ENCODE measurements at places on chromosomes 5 and 9.

DNA sequence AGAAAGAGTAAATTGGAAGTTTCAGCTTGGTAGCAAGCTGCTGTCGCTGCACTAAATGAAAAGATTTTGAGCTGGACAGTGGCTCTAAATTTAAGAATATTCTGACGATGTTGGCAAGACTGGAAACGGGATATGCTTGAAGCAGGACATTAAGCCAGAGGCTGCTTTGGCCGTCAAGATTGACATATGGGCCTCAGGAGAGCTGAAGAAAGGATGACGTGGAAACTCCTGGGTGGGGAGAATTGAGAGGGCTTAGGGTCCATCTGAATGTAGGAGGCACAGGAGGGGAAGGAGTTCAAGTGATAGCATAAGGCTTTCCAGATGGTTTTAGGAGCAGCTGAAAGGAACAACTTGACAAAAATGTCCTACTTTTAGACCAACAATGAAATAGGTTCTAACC is 108.9 kb downstream of the PAPPA start:
- no peak for DNase-seq

DNA sequence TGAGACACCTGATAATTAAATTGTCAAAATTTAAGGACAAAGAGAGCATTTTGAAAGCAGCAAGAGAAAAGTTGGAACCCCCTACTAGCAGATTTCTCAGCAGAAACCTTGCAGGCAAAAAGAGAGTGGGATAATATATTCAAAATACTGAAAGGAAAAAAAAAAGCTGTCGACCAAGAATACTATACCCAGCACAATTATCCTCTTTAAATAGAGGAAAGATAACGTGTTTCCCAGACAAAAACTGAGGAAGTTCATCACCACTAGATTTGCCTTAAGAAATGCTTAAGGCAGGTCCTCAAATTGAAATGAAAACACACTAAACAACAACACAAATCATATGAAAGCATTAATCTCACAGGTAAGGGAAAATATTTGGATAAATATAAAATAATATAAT is 27.0 kb downstream of the HSD17B3 start:
- DNase-seq = no peak

GRCh38 chr5:146474065-146474464 is 26.9 kb downstream of the TCERG1 start:
- DNase-seq = no peak

DNA sequence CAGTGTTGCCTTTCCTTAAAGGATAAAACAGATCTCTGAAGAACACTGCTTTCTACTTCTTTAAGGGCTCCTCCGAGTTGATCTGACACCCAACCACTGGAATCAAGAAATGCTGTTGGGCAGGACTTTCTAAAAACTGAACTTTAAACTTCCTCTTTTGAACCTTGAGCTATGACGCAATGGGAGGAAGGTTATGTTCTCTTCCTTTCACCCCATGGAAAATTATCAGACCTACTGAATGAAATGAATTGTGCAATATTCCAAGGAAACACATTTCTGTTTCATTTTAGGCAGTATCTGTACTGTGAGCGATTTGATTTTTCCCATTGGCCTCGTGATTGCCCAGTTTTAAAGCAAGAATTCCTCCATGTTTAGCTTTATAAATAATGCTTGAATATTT is 206.0 kb upstream of the PRR16 start:
- DNase-seq = peak; percentile 6

DNA sequence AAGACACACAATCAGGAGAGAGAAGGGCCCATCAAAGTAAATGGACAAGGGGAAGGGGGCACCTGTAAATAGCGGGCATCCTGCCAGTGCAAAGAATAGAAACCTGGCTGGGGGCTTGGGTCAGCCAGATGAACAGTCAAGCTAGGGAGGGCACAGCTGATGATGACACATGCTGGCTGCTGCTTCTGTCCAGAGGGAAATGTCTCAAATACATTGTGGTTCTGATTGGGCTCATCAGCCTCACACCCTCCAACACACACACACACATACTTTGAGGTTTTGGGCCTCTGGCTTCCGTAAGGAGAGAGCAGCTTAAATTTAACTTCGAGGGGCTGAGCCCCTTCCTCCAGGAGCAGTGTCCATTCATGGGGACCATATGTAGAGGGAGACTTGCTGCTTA is 27.6 kb upstream of the SPATA31E1 start:
- no peak for DNase-seq

GRCh38 chr5:173056783-173057061 is 570 bp downstream of the CREBRF start:
- no peak for DNase-seq

GRCh38 chr5:306011-306805 is 15.3 kb upstream of the AHRR start:
- no peak for DNase-seq

- DNase-seq = no peak
Observed at GRCh38 chr9:125404733-125405132, 143.1 kb downstream of the GAPVD1 start.

GRCh38 chr9:136771907-136772415 is 7.6 kb upstream of the LCN15 start:
- no peak for DNase-seq

DNA sequence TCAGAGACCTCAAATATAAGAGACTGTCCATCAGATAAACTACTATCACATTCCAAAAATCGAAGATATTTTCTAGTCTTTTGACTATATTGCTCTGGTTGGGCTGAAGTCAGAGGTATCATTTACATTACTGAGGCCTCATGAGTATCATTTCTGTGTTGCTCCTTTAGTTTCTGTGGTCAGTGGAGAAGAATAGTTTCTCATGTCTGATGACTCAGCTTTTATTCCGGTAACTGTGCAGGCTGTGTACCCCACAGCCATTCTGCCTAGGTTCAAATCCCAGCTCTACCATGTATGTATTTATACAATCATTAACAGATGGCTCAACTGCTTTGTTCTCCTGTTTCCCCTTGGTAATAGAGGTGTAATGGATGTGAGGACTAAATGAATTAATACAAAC is 179.3 kb downstream of the ALDH1A1 start:
- DNase-seq = peak; percentile 30

- no peak for DNase-seq
Observed at GRCh38 chr9:109473329-109473728, 24.8 kb downstream of the PTPN3 start.

GRCh38 chr5:79229357-79230174 is 6.4 kb upstream of the JMY start:
- DNase-seq = peak; percentile 36

GRCh38 chr9:117305454-117305853 is 109.4 kb downstream of the ASTN2 start:
- DNase-seq = no peak

DNA sequence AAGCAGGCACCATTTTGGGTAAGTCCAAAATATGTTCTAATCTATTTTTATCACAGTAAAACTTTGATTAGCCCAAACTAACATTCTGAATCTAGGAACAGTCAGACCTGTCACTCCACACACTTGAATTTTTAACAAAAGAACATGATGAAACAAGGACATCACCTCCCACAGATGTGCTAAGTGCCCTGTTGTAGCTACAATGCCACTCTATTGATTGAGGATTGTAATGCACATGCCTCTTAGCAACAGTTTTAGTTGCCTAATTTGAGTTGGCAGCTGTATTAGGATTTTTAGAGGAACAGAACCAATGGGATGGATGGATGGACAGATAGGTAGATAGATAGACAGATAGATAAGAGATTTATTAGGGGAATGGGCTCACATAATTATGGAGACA is 20.3 kb upstream of the RNF20 start:
- DNase-seq = no peak

GRCh38 chr9:137494550-137495351 is 35.6 kb upstream of the NSMF start:
- DNase-seq = no peak

DNA sequence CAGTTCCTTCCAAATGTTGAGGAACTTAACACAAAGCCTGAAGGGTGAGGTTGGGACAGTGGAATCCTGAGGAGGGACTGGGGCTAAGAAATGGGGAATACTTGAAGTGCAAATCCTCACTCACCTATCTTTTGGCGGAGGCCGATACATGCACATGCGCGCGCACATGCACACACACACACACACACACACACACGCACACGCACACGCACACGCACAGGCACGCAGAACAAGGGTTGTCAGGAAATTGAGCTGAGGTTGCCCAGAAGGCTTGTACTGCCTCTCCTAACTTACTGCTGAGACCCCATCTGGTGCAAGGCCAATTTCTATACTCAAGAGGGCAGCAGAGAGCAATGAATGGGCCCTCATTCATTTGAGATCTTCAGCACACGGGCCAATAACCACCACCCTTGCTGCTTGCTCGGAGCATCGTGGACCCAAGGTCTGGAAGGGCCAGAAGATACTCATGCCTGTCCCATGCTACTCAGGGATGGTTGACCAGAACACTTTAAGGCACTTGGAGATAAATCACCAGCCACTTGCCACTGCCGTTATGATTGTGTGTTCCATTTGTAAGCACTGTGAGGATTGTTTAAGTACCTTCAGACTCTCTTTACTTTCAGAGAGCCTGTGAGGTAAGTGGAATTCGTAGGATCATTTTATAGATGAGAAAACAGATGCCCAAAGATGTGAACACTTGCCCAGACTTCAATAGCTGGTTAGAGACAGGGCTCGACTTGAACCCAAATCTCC is 21.5 kb downstream of the BTF3 start:
- peak; percentile 79 for DNase-seq

- DNase-seq = no peak
Observed at GRCh38 chr5:132110195-132110594, 36.6 kb downstream of the CSF2 start.

- DNase-seq = no peak
Observed at GRCh38 chr9:129858167-129858962, 23.1 kb downstream of the USP20 start.

DNA sequence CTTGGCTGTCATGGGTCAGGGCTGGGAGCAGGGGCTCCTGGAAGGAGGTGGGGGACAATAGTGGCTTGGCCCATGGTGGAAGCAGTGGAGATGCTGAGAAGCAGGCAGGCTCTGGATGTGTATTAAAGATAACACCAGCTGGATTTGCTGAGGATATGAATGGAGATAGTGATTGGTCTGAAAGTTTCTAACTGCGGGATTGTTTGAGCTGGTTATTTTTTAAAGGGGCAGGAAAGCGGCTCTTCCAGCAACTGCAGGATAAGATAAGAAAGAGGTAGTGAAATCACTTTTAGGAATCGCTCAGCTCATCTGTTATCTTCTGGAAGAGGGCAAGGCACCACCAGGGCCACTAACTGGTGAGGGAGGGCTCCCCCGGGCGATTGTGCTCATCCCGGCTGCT is 125.5 kb downstream of the TENT4A start:
- DNase-seq = no peak

DNA sequence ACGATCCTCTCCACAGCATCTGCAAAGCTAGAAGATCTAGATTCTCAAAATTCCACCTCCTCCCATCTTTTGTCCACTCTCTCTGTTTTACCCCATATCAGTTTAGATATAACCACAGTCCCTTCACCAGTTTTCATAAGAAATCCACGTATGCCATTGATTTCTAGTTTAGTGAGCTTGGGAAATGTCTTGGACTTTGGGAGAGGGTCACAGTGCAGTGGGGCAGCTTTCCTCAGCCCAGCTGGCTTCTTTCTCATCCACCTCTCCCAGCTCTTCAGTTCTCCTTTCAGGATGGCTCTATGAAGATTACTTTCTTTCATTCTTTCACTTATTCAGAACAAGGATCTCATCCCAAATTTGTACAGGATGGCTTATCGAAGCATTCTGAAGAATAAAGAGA is 203.9 kb upstream of the ADCY2 start:
- no peak for DNase-seq

GRCh38 chr9:85289142-85289541 is 452.6 kb downstream of the AGTPBP1 start:
- DNase-seq = no peak

DNA sequence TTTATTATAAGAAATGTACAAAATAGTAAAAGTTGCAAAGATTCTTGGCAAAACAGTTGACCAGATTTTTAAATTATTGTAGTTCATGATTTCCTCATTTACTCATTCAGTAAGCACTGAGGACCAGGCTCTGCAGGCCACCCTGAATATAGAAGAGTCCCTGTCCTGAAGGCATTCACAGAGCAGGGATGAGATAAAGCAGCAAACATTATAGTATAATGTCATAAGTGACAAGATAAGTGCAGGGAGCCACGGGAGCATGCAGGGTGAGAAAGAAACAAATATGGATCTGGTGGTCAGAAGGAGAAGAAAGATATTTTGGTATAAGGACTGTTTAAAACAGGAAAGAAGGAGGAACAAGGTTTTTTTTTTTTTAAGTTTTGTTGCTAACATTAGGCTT is 46.0 kb downstream of the PARP8 start:
- no peak for DNase-seq

DNA sequence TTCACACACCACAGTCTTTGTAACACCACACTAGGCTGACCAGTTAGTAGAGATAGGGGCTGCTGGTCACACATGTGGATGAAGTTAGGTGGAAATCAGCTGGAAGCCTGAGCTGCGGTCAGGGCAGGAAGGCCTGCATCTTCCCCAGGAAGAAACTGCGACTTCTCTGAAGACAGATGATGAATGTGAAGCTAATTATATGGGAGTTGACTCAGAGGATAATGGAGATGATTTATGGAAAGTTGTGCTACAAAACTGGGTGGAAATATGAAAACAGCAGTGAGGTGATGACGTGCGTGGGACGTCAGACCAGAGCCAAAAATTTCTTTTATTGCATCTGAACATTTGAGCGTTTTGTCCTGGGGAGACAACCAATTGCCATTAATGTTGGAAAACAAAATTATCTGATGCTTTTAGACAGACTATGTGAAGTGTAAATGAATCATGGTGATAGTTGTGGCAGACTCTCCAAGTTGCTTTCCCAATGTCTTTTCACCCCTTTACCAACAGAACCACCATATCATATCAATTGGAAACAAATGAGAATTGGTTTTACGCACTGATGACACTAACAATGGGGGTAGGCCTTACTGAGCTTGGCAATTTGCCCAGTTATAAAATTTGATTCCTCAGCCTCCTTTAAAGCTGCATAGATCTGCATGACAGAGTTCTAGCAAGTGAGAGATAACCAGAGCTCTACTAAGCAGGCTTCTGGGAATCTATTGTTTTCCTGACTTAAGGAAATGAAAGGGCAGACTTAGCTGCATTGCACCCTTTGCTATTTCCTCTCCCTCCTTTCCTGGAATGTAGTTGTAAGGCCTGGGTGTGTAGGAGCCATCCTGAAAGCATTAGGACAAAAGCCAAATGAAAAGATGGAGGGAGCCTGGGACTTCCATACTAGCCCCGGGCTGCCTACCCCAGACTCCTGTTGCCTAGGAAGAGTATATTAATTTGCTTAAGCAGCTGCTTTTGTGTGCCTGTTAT is 84.0 kb downstream of the RAB3C start:
- no peak for DNase-seq

GRCh38 chr5:84688566-84688965 is 303.9 kb upstream of the EDIL3 start:
- DNase-seq = peak; percentile 89

- no peak for DNase-seq
Observed at GRCh38 chr5:141051521-141051866, 320 bp downstream of the PCDHB1 start.

GRCh38 chr9:76109953-76110352 is 219.5 kb downstream of the PCSK5 start:
- peak; percentile 33 for DNase-seq

- no peak for DNase-seq
Observed at GRCh38 chr5:157348049-157348400, 82.1 kb downstream of the CYFIP2 start.

Data from iris pigment epithelial cell (primary cell).